ENCODE measurements at places on chromosomes 11 and 22. TPM values are rescaled to one million over a fixed set of nuclear protein-coding genes. Genes with fewer than 3 reads are reported as not detected.

Gene OSBP2
- 20.7 TPM for total RNA-seq

Gene SCUBE1
- 5.3 TPM for total RNA-seq

- DNase-seq = no peak
These were observed 5.4 kb downstream of the PAX6 start for GRCh38 chr11:31805629-31806185.

Gene GANAB
- total RNA-seq = 161 TPM

GRCh38 chr11:24391167-24391566 is 105.7 kb upstream of the LUZP2 start:
- DNase-seq = no peak

DNA sequence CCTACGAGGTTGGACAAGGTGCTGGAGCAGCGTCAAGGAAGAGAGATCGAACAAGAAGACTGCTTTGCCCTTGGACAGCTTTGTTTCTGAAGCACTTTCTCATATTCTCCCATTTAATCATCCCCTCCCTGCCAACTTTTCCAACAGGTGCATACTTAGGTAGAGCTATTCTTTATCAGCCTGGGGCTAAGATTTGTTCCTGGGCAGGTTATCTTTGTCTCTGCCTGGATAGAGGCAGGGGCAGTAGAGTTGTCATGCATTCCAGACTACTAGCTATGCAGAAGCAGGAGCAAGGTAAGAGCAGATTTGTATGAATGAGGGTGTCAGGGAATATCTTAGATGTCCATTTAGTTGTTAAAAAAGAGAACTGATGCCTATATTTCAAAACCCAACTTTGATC is 82.3 kb downstream of the PTPRJ start:
- DNase-seq = no peak

Gene MYH9
- 93.4 TPM for total RNA-seq

- no peak for DNase-seq
These were observed 35.7 kb downstream of the TBCEL start for GRCh38 chr11:121059605-121060004.

DNA sequence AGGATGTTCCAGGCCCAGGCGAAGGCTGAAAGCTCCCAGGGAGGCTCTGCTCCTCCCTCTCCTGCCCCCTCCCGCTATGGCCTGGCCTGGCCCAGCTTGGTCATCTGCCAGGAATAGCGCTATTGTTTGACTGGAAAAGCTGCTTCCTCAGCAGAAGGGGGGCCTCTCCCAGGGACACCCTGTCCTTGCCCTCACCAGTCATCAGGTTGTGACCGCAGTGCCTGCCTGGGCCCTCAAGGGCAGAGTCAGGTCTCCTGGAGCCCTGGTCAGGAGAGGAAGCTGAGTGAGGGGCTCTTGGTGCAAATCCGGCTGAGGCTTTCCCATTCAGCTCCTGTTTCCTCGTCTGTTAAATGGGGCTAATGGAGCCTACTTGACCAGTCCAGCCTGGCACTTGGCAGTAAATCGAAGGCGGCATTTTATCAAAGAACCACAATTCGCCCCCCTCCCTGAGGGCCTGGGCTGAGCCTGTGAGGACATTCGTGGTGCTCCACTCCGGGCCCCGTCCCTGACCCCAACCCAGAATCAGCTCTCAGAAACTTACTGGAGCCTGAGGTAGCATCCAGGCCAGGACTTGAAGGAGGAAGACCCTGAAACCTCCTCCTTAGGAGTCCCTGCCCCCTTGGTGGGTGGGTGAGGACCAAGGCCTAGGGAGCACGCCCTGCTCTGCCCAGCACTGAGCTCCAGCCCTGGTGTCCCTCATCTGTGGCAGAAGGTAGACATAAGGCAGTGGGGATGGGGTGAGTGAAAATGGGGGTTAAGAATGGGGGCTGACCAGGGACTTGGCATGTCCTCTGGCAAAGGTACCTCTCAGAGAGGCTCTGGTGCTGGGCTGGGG is 2.0 kb upstream of the CASTOR1 start:
- peak; percentile 83 for DNase-seq

Gene MFRP
- total RNA-seq = not detected

- DNase-seq = no peak
These were observed 40.7 kb downstream of the SWAP70 start for GRCh38 chr11:9704620-9705019.

- DNase-seq = no peak
These were observed 39.4 kb downstream of the CARD18 start for GRCh38 chr11:105100206-105100605.

GRCh38 chr11:26344647-26345046 is 12.7 kb downstream of the ANO3 start:
- DNase-seq = no peak

DNA sequence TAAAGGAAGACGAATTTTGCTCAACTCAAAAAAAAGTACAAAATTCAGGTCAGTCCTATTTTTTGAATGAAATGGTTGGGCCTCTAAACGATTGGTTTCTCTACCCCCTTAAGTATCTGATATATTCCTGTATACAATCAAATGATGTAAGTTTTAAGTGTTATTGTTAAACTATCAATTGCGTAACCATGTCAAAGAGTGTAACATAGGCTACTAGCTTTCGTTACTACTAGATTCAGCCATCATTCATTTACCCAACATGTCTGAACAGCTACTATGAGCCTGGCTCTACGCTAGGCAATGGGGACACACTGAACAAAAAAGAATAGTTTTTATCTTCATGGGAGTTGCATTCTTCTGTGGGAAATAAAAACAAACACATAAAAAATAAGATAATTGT is 3.3 kb downstream of the RAB6A start:
- DNase-seq = no peak

Gene MUC6
- not detected for total RNA-seq

DNA sequence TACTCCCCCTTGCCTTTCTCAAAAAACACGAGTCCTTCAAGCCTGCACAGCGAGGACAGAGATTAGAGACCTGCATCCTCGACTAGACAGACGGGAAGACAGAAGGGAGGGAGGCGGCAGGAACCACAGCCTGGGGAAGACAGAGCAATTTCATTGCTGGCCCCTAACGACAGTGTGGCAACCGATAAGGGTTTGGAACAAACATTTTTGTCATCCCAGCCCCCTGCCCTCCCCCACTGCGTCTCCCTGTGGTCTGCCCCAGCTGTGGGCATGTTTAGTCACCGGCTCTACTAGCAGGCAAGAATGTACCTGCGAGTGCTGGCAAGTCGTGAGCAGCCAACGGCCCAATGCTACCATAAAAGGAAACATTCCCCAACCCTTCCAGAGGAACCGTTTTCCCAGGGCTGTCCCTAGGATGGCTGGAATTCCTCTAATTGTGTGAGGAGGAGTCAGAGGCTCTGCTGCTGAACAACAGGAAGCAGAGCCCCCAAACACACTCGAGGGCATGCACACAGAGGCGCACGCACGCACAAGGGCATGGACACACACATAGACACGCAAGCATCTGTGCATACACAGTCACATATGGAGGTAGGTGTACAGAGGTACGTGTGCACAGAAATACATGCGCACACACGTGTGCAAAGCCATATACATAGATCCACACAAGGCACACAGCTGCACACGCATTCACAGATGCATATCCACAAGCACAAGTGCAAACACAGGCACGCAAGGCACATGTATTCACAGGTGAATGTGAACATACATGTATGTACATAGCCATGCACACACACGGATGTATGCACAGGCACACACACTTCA is 58.3 kb downstream of the MYH9 start:
- DNase-seq = peak; percentile 82

Gene MAPK1
- 87.7 TPM for total RNA-seq

GRCh38 chr11:15484398-15484797 is 369.7 kb downstream of the INSC start:
- no peak for DNase-seq

DNA sequence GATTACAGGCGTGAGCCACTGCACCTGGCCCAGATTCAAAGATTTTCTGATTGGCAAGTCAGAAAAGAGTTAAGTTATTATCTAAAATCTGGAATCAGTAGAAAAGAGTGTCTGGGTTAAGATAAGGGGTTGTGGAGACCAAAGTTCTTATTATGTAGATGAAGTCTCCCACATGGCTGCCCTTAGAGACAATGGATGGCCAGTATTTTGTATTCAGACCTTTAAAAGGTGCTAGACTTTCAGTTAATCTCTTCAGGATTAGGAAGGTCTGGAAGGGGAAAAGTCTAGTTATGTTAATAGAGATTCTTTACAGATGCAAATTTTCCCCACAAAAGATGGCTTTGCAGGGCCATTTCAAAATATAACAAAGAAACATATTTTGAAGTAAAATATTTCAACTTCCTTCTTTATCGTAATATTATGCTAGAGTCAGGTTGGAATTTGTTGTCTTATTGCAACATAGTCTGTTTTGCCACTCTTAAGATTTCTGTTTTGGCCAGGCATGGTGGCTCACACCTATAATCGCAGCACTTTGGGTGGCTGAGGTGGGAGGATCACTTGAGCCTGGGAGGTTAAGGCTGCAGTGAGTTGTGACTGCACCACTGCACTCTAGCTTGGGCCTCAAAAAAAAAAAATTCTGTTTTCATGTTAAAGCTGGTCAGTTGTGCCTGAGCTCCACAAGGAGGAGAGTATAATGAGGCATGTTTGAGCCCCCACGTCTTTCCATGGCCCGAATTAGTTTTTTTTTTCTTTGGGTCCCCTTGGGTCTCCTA is 14.0 kb downstream of the GRAMD1B start:
- DNase-seq = no peak

GRCh38 chr11:127412234-127412633 is 411.7 kb upstream of the KIRREL3 start:
- DNase-seq = no peak

- DNase-seq = no peak
These were observed 32.2 kb downstream of the LIMK2 start for GRCh38 chr22:31244046-31244942.

Gene CFAP300
- 13.1 TPM for total RNA-seq

- no peak for DNase-seq
These were observed 82.3 kb downstream of the TRMU start for GRCh38 chr22:46417769-46418168.

Gene PYGM
- 9.7 TPM for total RNA-seq

- no peak for DNase-seq
These were observed 483.3 kb upstream of the ARHGAP42 start for GRCh38 chr11:100203789-100204188.

- no peak for DNase-seq
These were observed 80.6 kb downstream of the CCDC83 start for GRCh38 chr11:85935751-85936150.

DNA sequence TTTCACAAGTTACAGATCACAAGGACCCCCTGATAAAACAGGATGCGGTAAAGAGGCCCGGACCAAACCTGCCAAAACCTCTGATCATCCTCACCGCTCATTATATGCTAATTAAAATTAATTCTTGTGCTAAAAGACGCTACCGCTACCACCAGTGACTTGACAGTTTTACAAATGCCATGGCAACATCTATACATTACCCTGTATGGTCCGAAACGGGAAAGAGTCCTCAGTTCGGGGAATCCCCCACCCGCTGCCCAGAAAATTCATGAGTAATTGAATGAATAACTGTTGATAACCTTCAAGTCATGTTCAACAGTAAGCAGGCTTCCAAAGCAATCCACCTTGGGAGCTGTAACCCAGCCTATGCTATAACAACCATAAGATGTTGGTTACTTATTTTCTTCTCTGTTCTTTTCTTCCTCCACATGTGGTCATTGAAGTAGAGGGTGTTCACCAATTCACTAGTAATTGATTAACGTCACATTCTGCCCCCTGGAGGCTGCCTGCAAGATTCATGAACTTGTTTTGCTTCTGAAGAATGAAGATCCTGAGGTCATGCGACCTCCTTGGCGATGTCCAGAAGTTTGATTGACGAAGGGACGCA is 20.6 kb downstream of the APOBEC3H start:
- DNase-seq = no peak

DNA sequence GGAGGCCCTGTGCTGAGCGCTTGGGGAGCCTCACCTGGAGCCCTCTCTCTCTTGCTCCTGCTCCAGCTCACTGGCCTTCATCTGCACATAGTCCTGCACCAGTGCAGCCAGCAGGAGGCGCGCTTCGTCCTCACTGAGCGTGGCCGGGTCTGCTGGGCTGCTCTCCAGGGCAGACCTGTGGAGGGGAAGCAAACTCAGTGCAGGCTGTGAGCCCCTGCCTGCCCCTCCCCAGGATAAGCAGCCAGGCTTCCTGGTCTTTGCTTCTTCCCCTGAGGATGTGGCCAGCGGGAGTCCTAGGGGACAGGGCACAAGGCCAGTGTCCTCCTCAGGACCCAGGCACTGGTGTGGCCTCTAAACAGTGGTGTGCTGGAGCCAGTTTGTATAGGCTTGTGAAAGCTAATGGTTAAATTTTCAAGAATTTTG is 2.2 kb downstream of the CALCA start:
- peak; percentile 29 for DNase-seq

DNA sequence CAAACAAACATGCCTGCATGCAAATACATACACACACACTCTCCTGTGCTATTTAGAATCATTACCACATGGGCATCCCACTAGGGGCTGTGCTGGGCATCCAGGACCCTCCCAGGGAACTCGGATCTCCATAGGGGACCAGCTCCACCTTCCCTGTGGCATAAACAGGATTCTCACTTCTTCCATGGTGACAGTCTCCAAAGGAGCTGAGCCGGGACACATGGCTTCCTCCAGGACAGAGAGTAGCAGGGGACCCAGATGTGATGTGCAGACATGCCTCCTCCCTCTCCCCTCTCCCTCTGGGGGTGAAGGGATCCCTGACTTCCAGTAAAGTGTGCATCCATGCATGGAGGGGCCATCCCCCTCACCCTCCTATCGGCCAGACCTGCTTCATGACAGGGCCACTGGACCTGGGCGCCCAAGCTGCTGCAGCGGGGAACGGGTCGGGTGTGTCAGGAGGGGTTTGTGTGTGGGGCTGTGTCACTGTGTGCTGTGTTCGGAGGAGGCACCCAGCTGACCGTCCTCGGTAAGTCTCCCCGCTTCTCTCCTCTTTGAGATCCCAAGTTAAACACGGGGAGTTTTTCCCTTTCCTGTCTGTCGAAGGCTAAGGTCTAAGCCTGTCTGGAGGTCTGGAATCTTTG is 33.4 kb downstream of the IGLL5 start:
- DNase-seq = no peak

DNA sequence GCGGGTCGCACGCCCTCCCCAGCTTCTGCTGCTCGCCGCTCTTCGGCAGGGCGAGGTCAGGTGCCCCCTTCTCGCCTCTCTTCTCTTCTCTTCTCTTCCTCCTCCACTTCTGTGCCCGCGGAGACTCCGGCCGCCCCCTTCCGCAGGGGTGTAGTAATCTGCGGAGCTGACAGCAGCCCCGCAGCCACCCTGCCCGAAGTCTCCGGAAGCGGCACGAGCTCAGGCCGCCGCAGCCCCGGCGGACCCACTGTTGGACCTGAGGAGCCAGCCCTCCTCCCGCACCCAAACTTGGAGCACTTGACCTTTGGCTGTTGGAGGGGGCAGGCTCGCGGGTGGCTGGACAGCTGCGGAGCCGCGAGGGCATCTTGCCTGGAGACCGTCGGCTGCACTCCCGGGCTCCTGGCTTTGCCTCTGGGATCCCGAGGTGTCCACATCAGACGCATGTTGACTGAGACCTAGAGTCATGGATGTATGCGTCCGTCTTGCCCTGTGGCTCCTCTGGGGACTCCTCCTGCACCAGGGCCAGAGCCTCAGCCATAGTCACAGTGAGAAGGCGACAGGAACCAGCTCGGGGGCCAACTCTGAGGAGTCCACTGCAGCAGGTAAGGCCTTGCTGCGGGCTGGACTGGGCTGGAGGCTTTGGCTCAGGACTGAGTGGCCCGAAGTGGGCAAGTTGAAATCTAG is 486 bp downstream of the STIM1 start:
- peak; percentile 9 for DNase-seq

Measured in spinal cord (tissue), 10 donors.